Sigmoid colon (tissue), 7 donors: ENCODE measurements at places on chromosomes 4 and X. TPM values are rescaled to one million over a fixed set of nuclear protein-coding genes. Genes with fewer than 3 reads are reported as not detected.

RLIM gene
- total RNA-seq = 20.4 TPM

DNA sequence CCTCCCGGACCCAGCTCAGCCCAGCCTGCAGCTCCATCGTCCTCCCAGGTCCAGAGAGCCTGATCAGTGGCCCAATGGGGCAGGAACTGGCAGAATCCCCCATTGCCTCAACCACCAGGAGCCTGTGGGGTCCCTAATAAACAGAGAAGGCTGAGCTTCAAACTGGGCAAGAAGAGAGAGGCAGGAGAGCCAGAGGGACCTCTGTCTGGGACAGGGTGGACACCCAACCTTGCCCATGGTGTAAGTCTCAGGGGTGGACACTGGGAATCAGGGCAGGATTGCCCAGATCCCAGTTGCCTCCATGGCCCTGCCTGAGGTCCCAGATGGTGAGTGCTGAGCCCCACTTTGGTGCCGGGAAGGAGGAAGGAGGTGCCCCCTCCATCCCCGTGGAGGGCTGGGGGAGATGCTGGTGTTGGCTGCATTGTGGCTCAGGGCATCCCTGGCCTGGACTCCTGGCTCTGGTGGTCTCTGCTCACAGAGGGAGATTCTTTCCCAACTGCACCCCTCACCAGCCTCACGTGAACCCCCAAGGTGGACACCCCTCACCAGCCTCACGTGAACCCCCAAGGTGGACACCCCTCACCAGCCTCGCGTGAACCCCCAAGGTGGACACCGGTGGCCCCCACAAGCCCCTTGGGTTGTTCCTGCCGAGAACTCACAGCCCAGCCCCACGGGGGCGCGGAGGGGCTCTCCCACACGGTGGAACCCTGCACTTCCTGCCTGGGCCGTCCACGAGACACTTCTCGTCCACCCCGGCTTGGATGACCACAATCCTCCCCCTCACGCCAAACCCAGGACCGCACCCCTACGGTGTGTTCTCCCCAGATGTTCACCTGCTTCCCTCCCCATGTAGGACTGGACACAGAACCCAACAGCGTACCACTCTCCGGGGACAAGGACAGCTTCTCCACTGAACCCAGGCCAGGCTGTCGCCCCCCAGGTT is 5.4 kb downstream of the CPLX1 start:
- H3K27me3 ChIP-seq = peaks cover 66% of the 10 kb centered on the region
- no peaks in the 10 kb centered on the region for H3K36me3 ChIP-seq
- DNase-seq = peak; percentile 58
- no peak overlapping the region for H3K27ac ChIP-seq

- no peaks in the 10 kb centered on the region for H3K36me3 ChIP-seq
- H3K27me3 ChIP-seq = no peaks in the 10 kb centered on the region
- DNase-seq = no peak
- no peak overlapping the region for H3K4me3 ChIP-seq
- no peaks in the 10 kb centered on the region for H3K4me1 ChIP-seq
- H3K27ac ChIP-seq = no peak overlapping the region
These were observed 219.4 kb downstream of the SLC4A4 start for GRCh38 chr4:71558248-71558647.

GRCh38 chrX:130682990-130683389 is 220.0 kb downstream of the ENOX2 start:
- no peaks in the 10 kb centered on the region for H3K27me3 ChIP-seq
- no peak overlapping the region for H3K27ac ChIP-seq
- H3K4me3 ChIP-seq = no peak overlapping the region
- no peak for DNase-seq

ABCB7 gene
- total RNA-seq = 37.6 TPM

MAGEE1 gene
- 1.6 TPM for total RNA-seq
